ENCODE measurements at places on chromosomes 11 and 22.

GRCh38 chr22:39332441-39333064 lies 13.1 kb upstream of the RPL3 start:
- DNase-seq, result no peak

DNA sequence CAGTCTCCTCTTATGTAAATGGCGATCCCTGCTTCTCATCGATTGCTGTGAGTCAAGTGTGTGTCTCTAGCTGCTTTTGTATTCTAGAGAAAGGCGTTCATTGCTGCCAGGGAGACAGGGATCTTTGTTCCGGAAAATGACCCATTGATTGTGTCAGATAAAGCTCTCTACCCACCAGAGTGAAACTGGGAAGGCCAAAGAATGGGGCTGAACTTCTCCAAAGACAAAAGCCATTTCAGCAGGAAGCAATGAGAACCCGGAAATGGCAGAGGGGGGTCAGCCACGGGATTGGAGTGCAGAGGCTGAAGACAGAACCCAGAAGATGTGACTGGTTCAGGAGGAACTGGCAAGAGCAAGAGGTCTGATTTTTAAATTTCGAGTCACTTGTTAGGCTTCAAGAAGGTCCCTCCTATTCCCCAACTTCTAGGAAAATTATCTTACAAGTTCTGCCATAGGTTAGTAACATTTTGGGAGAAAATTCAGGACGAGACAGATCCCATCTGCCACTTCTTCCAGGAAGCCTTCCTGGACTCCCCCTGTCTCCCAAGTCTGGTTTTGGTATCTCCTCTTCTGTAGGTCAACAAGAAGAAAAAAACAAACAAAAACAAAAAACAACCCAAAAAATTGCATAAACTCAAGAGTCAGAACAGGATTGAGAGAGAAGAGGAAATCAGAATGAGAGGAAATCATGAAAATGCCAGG lies 110.6 kb downstream of the NECTIN1 start:
- no peak for DNase-seq

GRCh38 chr11:8810540-8811301 lies 100.3 kb upstream of the AKIP1 start:
- no peak for DNase-seq

DNA sequence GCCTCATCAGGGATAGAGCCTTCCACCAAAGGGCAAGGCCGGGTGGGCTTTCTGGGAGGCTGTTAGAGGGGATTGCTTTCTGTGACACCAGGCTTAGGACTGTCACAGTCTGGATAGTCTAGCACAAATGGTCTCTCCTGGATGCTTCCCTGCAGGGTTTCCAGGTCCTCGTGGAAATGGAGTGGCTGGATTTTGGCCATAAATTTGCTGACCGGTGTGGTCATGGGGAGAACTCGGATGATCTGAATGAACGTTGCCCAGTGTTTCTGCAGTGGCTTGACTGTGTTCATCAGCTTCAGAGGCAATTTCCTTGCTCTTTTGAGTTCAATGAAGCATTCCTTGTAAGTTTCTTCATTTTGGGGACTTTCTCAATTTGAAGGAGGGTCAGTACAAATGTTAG lies 67.1 kb upstream of the HORMAD2 start:
- DNase-seq, result no peak

GRCh38 chr11:66080055-66080817 lies 10.2 kb downstream of the PACS1 start:
- peak; percentile 34 for DNase-seq

GRCh38 chr22:23270212-23270733 lies 90.0 kb downstream of the BCR start:
- no peak for DNase-seq

- no peak for DNase-seq
These were observed 303.4 kb upstream of the SYN3 start for GRCh38 chr22:33361581-33361980.

DNA sequence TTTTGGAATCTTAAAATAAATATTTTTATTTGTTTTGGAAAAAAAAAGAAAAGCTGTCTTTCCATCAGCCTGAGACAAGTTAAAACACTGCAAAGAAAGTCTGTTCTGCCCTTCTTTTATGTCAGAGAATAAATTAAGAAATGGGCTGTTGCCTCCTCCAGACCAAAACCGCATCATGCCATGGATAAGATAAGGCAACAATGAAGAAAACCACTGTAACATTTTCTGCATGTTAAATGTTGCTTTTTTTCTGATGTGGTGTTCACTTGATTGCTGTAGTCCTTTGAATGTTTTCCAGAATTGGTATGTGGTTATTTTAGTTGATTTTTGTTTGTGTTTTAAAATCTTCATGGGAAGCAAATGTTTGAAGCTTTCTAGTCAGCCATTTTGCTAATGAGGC lies 319.2 kb upstream of the CNTN5 start:
- DNase-seq, result no peak

GRCh38 chr11:34755671-34756070 lies 134.8 kb downstream of the EHF start:
- DNase-seq, result no peak

- no peak for DNase-seq
These were observed 648 bp downstream of the DLG2 start for GRCh38 chr11:85626496-85626895.

- DNase-seq, result no peak
These were observed 185.2 kb downstream of the CSNK2A3 start for GRCh38 chr11:11167806-11168205.

DNA sequence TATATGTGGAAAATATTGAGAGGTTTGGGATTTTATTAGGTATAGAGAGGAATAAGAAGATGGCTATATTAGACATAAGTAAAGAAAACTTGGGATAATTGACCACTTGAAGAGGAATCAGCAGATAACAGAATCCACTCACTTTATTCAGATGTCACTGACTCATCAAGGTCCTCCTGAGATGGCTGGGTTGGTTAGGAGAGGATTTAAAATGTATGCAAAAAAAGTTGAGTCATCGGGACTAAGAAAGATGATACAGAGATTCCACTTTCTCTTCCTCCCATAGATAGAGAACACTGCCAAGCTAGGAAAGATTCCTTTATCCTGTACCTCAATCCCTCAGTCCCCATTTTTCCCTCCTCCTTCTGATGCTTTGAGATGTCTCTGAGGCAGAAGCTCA lies at the start of gene OR6A2:
Gene OR6A2, minus strand, starts transcription at position 288 of the 400 bp plus-strand sequence. CDS start 3,981 bp downstream, outside the sequence.
- DNase-seq, result no peak

GRCh38 chr22:32040324-32040904 lies 2.6 kb upstream of the SLC5A1 start:
- no peak for DNase-seq

- peak; percentile 18 for DNase-seq
These were observed 1.0 kb downstream of the LMO1 start for GRCh38 chr11:8262552-8263108.

DNA sequence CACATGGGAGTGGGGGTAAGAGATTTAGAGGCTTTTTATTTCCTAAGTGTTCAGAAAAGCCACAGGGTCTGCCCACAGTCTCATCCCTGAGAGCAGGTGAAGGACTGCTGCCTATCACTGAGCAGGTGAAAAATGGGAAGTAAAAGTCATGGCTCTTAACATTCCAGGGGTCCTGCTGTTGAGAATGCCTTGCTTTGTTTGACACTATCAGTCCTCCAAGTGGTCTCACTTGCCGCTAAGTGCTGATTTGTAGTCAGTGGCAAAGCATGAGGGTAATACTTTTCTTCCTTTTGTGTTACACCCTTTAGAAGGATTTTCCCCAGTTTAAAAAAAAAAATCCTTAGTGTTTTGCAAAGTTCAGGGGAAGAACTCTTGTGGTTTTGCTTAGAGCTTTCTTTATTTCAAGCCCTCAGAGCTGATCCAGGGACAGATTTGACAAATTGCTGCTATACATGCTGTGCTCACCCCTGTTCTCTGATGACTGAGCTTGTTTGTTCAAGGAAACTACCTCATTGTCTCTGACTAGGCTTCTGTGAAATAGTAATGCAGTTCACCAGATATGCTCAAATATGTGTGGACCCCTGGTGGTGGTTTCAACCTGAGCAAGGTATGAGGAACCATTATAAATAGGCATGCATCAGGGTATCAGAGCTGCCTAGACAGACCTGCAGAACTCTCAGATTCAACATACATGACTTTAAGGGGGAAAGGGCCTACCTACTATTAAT lies 141.0 kb downstream of the ARHGAP42 start:
- no peak for DNase-seq
